ENCODE measurements at places on chromosomes 2 and 18.

- no peak for DNase-seq
Measured at GRCh38 chr18:2903006-2903405, 56.2 kb downstream of the EMILIN2 start.

DNA sequence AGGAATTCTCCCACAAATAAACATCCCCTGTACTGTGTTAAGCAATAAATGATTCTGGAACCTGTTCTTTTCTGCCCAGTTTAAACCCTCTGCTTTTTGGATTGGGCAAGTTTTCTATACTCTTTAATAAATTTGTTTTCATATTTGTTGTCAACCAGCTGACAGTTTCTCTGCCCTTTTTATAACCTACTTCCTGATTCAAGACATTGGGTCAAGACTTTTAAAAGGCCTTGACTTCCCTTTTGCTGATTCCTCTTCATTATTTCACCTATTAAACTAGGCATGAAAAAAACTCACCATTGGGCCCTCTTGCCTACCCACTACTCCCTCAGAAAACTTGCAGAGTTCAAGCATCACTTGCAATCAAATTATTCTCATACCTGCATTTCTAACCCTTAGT, 459.5 kb downstream of the ARHGAP15 start:
- DNase-seq = no peak

DNA sequence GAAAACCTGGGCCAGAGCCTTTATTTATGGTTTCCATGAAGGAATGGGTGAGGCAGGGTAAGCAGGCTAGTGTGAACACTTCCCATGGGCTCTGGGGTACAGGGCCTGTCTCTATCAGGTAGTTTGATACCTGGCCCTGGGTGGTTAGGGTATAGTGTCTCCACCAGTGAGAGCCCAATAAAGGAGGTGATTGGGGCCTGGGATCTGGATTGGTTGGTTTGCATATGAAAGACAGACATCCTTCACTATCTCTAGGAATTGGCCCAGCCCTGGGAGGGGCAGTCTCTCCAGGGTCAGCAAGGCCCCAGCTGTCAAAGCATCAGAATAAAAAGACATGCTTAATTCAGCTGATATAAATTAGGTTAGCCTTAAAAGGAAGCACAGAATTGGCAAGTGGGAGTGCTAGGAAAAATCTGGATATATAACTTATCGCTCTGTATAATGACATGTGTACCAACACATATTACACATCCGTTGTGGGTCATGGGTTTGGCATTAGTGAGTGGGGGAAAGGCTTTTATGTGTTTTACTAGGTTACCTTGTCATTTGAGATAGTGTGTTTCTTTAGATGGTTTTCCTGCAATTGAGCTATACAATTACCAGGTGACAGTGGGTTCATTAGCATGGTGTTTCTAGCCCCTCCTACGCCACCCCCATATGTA, 18.5 kb upstream of the TMEM178A start:
- DNase-seq = no peak

GRCh38 chr2:169980001-169980400, 152.7 kb downstream of the UBR3 start:
- no peak for DNase-seq

GRCh38 chr2:188449971-188450370, 158.3 kb downstream of the GULP1 start:
- no peak for DNase-seq

DNA sequence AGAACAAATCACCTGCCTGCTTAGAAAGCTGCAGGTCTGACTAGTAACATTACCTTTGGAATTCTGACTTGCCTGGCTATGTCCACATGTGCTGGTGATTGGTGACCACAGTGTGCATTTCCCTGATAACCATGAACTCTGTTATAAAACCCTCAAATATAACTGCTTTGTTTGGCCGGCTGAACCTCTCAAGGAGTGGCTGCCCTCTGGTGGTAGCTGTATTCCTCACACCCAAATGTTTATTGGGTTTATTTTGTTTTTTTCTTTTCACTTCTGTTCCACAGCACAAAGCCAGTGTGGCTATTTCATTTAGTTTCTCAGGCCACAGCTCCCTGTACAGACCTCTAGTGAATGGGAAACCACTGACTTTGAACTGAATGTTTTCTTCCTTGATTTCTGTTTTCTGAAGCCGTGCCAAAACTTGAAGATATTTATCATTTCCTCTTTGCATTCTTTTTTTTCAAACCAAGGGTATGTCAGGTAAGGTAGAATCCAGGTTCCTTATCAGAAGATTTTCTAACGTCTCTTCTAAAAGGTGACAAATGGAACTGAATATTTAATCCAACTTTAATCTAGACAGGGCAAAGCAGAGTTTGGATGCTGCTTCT, 549.0 kb upstream of the VRK2 start:
- DNase-seq = no peak

- DNase-seq = no peak
Measured at GRCh38 chr2:200655918-200656580, 70.2 kb downstream of the AOX1 start.

- no peak for DNase-seq
Measured at GRCh38 chr2:63676135-63676534, 87.4 kb downstream of the MDH1 start.

- no peak for DNase-seq
Measured at GRCh38 chr2:220269367-220269766, 641.9 kb downstream of the SLC4A3 start.

DNA sequence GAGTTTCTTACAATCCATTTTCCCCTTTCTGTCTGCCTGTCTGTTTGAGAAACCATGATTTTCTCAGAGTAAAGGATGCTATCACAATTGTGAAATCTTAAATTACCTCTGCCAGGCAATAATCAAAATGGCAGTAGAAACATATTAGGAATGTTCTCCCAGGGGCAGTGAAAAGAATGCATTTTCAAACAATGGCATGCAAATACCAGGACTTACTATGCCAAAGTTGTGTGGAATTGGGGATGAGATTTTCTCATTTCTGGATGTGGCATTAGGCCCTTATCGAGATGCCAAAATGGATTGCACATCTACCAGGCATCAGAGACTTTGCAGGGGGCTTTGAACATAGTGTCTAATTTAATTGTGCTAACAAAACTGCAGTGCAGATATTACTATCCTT, 821.4 kb downstream of the RNF144A start:
- DNase-seq = no peak

- DNase-seq = no peak
Measured at GRCh38 chr2:3185256-3185655, 192.4 kb downstream of the EIPR1 start.

DNA sequence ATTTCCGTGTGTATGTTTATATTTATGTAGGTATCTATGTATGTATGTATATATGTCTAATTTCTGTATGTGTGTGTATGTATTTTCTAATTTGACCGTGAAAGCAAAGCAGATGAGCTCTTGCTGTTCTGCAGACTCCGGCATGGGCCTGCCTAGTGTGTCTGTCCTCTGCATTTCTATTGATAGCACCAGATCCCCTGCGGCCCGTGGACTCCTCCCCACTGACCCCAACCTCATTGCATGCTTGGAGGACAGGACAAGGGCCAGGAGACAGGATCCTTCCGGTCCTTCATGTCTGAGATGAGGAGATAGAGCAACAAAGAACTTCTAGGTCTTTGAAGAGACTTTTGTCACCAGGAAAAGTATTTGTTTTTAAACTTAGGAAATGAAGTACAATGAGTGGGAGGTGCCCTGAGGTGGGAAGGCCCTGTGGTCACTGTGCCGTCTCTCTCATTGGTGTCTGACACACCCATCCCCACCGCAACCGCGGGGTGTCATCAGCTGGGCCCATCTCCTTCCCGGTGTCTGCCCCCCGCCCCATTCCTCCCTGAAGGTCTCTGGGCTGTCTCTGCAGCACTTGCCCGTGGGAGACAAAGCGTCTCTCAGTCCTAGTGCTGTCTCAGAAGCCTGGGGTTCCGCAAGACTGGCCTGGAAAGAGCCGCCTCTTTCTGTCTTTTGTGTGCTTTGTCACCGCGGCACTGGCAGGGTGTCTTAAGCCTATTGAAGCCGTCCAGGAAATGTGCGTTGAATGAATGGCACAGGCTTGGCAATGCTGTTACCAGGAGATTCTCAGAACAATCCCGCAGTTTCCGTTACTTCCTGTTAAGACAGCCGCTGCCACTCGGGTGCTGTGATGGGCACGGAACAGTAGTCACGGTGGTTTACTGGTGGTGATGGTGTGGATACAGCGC, 216.4 kb downstream of the AGAP1 start:
- no peak for DNase-seq

DNA sequence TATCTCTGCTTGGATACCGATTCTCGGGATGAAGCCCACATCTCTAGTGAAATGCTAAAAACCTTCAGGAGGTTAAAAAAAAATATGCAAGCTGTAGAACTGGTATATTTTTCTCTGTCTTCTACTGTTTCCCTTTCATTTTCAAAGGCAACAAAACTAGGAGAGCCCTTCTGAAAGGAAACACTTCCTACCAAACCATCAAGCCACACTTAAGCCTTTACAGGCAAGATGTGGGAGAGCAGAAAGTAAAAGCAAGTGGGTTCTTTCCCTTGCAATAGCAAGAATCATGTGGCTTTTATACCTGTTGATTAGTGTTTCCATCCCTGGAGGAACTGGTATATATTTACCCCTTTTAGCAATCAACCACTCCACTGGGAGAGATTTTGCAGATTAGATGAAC, 147.9 kb upstream of the ACAA2 start:
- DNase-seq = peak; percentile 55

DNA sequence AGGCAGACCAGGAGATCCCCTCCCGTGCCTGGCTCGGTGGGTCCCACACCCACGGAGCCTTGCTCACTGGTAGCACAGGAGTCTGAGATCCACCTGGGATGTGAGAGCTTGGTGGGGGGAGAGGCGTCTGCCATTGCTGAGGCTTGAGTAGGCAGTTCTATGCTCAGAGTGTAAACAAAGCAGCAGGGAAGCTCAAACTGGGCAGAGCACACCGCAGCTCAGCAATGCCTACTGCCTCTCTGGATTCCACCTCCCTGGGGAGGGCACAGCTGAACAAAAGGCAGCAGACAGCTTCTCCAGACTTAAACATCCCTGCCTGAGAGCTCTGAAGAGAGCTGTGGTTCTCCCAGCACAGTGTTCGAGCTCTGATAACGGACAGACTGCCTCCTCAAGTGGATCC, 85.1 kb downstream of the UGP2 start:
- no peak for DNase-seq

GRCh38 chr2:10301941-10302478, 694 bp upstream of the HPCAL1 start:
- DNase-seq = no peak
